ENCODE measurements at places on chromosomes 5 and 9.

DNA sequence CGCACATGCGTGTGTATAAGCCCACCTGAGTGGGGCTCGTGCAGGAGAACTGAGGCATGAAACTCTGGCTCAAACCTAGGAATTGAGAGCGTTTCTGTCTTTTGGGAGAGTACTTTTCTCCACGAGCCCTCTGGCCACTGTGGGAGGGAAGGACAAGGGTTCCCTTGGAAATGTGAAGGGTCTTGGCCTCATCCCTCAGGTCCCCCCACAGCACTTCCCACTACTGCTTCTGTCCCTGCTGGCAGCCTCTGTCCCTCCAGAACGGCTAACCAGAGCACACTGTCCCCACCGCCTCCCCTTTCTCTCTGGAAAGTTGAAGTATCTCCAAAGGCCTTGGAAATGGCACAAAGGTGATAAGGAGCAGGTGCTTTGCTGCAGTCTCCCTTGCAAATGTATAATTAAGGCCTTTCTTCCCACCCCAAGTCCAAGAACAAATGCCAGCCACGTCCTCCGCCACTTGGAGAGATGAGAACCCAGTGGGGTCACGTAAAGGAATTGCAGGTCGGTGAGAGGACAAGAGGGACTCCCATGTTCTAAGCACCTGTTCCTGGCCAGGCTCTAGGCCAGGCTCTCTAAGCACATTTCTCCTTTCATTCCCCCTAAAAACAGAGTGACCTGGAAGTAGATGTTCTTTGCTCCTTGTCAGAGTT is 107.9 kb upstream of the LMX1B start:
- DNase-seq, result no peak

GRCh38 chr9:21096172-21096900 is 18.6 kb upstream of the IFNB1 start:
- peak; percentile 57 for DNase-seq

DNA sequence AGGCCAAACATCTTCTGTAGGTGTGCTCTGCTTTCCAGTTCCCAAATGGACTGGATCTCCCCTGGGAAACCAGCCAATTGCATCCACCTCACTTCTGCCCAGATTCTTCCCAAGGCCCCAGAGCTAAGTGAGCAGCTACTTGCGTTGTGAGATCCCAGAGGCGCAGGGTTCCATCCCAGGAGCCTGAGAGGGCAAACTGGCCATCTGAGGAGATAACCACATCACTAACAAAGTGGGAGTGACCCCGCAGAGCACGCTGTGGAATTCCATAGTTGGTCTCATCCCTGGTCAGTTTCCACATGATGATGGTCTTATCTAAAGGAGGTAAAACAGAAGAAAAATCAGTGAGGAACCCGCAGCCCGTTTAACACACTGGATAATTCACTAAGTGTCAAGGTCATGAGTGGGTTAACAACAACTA is 1.7 kb downstream of the RACK1 start:
- no peak for DNase-seq

- no peak for DNase-seq
Observed at GRCh38 chr9:114880291-114880745, 50.1 kb downstream of the TNFSF8 start.

GRCh38 chr5:143349177-143349576 is 54.3 kb downstream of the NR3C1 start:
- DNase-seq, result no peak

- DNase-seq, result no peak
Observed at GRCh38 chr9:118059484-118060278, 355.5 kb downstream of the TLR4 start.

GRCh38 chr5:89047571-89047970 is 164.6 kb upstream of the MEF2C start:
- no peak for DNase-seq

DNA sequence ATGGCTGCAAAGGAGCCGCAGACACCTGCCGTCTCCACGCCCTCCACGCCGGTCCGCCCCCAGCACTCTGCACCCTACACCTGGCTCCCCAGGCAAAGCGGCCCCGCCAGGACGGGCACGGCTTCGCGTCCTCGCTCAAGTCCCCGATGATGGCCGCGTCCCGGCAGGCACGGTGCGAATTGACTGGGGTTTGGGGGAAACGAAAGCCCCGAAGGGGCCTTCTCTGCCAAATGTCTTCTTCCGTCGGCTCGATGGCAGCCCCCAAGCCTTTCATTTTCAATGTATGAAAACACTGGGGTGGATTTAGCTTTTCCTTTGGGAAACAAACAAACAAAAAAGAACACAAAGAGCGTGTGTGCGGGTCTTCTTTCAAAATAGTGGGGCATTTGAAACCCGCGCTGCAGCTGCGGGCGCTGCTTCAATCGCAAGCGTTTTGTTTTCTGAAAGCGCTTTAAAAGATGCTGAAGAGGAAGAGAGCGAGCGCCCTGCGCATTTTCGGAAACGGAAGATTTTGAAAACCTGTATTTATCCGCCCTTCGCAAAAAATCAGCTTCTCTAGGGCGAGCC is 160.0 kb downstream of the RMI1 start:
- peak; percentile 3 for DNase-seq

GRCh38 chr5:148981353-148981752 is 81.5 kb downstream of the SH3TC2 start:
- DNase-seq, result no peak

DNA sequence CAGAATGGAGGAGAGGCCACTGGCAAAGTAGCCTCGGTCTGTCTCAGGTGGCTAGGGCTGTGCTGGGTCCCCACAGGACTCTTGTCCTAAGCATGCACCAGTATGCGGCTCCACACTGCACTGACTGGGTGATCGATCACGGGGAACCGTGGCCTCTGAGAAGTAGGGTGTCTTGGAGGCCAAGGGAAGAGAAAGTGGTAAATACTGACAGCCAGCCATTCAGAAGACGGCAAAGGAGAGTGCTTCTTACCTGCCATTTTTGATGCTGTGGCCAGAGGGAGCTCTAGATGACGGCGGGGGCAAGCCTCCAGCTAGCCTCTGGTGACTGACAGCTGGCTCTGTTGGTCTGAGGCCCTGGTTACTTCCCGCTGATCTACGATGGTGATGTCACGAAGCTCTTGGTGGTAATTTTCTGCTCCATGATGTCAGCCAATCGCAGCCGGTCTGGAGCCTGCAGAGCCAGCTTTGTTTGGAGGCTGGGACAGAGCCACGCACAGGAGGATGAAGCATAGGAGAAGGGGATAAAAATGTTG is 40.4 kb upstream of the GADD45G start:
- no peak for DNase-seq

DNA sequence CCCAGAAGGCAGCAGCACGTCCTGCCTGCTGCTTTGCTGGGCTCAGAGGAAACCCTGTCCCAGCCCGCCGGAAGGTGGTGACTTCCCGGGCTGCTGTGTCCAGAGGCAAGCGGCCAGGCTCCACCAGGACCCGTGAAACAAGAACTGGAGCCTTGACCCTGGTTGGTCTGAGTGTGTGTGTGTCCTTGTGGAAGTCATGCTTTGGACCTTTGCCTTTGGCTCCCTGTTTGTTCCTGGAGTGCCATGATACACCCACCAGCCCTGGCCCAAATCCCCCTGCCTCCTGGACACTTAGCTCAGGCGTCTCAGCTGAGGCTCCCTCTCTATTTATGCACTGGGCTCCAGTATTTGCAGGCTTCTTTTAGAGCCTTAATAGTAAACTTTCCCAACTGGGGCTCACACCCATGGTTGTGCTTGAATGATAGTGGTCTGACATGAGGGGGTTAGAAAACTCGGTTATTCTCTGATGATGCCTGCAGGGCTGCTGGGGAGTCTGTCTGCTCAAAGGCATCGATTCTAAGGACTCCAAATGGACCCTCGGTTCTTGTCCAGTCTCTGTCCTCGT is 72.2 kb downstream of the C9orf50 start:
- no peak for DNase-seq

GRCh38 chr9:112881331-112881730 is 9.3 kb downstream of the SLC46A2 start:
- no peak for DNase-seq

- DNase-seq, result no peak
Observed at GRCh38 chr5:150781706-150782614, 3.4 kb downstream of the SMIM3 start.

GRCh38 chr9:27184556-27185351 is 75.7 kb downstream of the TEK start:
- no peak for DNase-seq

- no peak for DNase-seq
Observed at GRCh38 chr5:144139586-144139985, 30.9 kb downstream of the YIPF5 start.

GRCh38 chr9:78167356-78167755 is 68.5 kb upstream of the CEP78 start:
- no peak for DNase-seq

- DNase-seq, result peak; percentile 42
Observed at GRCh38 chr9:128724744-128725211, 851 bp upstream of the ZDHHC12 start.

- DNase-seq, result no peak
Observed at GRCh38 chr5:119161430-119161829, 90.5 kb downstream of the DMXL1 start.

DNA sequence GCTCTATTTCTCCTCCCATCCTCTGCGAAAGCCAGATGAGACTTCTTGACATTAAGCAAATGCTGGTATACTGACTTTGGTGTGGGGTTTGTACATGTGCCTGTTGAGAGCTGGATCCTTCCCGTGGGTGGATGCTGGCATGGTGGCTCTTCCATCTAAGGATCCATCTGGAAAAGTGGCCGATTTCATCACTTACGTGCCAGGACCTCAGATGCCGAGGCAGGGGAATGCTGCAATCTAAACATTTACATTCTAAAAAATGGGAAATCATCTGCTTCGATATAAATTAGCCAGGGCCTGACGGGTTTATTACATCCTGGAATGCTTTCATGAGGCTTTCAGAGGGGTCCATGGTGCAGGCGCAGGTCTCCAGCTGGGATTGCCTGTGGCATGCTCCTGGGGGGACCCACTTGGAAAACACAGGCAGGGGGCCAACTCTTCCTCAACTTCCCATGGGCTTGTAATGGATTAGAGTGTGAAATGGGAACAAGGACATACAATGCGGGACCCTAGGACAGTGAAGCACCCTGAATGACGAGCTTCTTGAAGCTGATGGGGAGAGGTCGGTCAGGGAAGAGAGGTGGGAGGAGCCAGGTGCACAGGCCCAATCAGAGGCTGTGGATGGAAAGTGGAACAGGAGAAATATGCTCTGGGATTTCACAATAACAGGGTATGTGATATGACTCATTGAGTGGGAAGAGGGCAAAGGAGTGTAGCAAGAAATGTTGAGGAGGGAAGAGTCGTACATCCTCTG is 105.5 kb upstream of the PITX1 start:
- no peak for DNase-seq

- DNase-seq, result no peak
Observed at GRCh38 chr5:143241892-143242291, 161.6 kb downstream of the NR3C1 start.

DNA sequence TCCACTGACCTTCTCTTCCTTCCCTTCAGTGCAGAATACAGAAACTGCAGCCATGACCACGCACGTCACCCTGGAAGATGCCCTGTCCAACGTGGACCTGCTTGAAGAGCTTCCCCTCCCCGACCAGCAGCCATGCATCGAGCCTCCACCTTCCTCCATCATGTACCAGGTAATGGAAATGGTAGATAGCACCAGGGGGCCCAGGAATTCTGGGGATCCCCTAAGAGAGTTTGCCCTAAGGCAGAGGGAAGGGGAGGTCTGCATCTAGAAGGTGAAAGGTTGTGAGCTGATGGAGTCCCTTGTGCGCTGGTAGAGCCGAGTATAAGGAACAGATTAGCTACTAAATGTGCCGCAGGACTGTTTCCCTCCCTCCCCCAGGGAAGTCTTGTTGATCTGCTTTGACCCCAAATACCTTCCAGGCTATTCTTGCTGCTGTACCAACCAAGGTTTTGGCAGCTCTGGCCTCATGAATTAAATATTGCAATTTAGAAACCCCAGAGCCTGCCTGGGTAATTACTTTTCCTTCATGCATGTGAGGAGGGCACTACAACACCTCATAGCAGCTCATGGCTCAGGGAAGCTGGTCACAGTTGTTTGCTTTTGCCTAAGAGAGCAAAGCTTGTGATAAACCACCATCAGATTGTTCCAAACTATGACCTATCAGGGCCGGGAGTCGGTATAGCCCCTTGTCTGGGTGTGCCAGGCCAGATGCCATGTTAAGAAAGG is 19.6 kb downstream of the CYFIP2 start:
- no peak for DNase-seq

DNA sequence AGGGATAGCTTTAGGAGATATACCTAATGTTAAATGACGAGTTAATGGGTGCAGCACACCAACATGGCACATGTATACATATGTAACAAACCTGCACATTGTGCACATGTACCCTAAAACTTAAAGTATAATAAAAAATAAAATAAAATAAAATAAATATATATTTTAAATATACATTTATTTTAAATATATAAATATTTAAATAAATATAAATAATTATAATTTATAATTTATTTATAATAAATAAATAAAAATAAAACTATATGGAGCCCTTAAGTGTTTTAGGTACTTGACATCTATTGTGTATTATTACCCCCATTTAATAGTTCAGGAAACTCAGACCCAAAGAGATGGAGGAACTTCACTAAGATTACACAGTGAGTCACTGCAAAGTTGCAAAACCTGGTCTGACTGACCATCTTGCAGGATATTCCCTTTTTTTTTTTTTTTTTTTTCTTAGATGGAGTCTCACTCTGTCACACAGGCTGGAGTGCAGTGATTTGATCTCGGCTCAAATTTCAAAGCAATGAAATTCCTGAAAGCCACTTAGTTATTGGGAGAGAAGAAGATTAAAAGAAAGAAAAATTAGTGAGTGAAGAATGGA is 5.8 kb upstream of the C5orf52 start:
- DNase-seq, result no peak

GRCh38 chr9:18268381-18268780 is 205.6 kb upstream of the ADAMTSL1 start:
- no peak for DNase-seq

GRCh38 chr5:93893075-93893474 is 151.7 kb upstream of the POU5F2 start:
- DNase-seq, result no peak

GRCh38 chr5:154447089-154447725 is 1.4 kb downstream of the SAP30L start:
- DNase-seq, result no peak

GRCh38 chr9:95197692-95198271 is 119.7 kb downstream of the FANCC start:
- no peak for DNase-seq

DNA sequence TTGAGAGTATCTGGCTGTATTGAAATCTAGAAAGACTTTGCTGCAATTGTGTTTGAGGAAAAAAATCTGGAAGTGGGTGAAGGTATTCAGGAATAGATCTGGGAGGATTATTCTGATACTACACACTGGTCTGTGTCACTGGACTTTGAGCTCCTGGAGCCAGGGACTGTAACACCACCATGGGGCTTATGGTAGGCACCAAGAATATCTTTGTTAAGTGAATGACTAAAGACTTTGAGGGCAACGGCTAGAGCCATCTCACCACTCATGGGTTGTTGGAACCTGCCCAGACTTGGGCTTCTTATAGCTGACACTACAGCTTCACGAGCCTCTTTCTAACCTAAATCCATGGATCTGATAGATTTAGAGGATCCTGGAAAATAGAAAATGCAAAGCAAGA is 10.2 kb downstream of the NFX1 start:
- no peak for DNase-seq

- DNase-seq, result no peak
Observed at GRCh38 chr5:137891849-137892248, 2.6 kb downstream of the PKD2L2 start.

Measured in CD8-positive, alpha-beta memory T cell (primary cell).